Skin of body (tissue), 3 donors: ENCODE measurements at places on chromosomes 11 and 22.
A peak's percentile ranks its signal among the peaks of the same experiment; 100 is the strongest.

DNA sequence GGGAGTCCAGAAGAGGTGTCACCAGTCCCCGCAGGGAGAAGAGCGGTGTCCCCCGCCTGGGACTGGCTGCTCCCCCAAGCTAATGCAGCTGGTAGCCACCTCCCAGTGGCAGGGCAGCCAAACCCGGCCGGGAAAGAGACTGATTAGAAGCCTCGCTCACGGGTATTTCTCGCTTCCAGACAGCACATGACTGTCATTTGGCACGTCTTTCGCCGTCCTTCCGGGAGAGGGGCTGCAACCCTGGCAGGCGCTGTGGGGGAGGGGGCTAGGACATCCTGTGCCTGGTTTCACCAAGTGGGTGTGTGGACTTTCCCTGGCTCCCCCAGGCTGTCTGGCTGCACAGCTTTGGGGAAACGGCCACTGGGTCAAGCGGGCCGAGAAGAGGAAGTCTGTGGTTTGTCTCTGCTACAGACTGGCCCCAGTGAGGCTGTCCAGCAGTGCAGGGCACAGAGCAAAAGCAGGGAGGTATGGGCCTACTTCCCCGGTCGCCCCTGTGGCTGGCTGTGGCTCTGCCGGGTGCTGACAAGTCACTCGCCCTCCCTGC lies 3.8 kb downstream of the CD81 start:
- no peak for DNase-seq

DNA sequence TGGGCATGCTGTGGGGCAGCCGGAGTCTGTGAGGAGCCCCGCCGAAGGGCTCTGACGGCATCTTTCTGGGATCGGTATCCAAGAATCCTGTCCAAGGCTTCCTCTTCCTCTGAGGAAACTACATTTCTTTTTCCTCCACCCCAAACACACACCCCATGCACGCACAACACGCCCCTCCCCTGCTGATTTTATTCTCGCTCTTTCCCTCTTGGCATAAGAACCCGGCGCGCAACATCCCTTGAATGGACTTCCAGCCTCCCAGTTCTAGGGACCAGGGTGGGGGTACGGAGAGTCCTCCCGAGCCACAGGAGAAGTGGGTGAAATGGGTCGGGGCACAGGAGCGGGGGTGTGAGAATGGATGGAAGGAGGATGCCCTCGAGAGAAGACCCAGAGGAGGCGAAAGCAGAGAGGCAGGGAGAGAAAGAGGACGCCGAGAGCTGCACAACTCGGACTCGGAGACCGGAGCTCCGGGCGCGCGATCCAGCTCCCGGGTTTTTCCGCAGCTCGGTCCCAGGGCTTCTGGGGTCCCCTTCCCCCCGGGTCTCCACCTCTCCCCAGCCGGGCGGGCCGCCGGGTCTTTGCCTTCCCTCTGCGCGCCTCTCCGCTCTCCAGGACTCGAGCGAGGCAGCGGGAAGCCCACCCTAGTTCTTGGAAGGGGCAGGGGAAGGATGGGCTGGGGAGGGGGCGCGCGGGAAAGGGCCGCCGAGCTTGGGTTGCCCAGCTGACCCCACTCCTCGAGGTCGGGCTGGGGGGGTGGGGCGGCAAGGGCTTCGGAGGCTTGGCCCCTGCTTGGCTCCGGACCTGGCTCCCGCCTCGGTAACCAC lies 1.5 kb upstream of the LARGE1 start:
- peak; percentile 58 for DNase-seq

GRCh38 chr22:44898236-44898635 lies 111.6 kb downstream of the PHF21B start:
- no peak for DNase-seq

- peak; percentile 19 for DNase-seq
Observed at GRCh38 chr11:103927535-103927934, 108.9 kb upstream of the DDI1 start.

GRCh38 chr11:34620202-34620601 lies 691 bp upstream of the EHF start:
- DNase-seq = no peak

GRCh38 chr11:60860943-60861342 lies 5.2 kb upstream of the PTGDR2 start:
- DNase-seq = peak; percentile 10

GRCh38 chr11:91308069-91308468 lies 916.5 kb upstream of the FAT3 start:
- DNase-seq = no peak

DNA sequence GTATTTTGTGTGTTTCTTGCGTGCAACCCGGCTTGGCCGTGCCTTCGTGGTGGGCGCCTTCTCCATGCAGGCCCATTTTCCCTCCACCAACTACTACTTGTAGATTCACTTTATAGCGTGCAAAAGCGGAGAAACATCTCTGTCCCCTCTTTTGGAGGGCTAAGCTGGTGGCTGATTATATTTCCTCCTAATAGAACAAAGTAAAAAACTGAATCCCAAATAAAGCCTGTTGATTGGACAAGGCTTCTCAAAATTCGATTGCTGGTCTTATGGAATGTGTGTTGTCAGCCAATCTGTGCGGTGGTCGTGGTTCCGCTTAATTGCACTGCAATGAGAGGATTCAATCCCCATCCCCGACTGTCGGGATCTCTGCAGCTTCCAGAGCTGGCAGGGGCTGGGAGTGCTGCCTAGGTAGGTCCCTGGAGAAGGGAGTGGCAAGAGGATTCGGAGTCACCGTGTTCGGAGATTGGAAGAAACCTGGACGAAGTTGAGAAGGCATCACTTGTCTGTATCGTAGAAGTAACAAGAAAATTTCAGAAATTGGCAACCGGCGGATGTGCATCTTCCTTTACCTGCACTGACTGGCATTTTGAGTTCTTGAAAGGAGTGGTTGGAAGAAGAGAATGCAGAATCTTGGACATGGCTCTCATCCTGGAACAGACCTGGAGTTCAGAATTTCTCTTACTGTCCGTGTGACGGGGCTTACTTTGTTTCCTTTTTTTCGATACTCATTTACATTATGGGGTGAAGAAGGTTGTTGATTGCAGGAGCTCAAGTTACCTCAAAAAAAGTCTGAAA lies 1.1 kb downstream of the HMGXB4 start:
- peak; percentile 44 for DNase-seq

- DNase-seq = no peak
Observed at GRCh38 chr11:29448246-29448877, 568.5 kb downstream of the KCNA4 start.

GRCh38 chr22:50713008-50713385 lies 25.0 kb upstream of the ACR start:
- DNase-seq = no peak

- no peak for DNase-seq
Observed at GRCh38 chr11:83042964-83043711, 28.6 kb downstream of the RAB30 start.

- no peak for DNase-seq
Observed at GRCh38 chr22:37940698-37941376, 12.6 kb downstream of the C22orf23 start.

- DNase-seq = no peak
Observed at GRCh38 chr11:125679397-125679796, 1.2 kb downstream of the ACRV1 start.

- DNase-seq = peak; percentile 29
Observed at GRCh38 chr11:115199481-115200069, 304.6 kb downstream of the CADM1 start.

DNA sequence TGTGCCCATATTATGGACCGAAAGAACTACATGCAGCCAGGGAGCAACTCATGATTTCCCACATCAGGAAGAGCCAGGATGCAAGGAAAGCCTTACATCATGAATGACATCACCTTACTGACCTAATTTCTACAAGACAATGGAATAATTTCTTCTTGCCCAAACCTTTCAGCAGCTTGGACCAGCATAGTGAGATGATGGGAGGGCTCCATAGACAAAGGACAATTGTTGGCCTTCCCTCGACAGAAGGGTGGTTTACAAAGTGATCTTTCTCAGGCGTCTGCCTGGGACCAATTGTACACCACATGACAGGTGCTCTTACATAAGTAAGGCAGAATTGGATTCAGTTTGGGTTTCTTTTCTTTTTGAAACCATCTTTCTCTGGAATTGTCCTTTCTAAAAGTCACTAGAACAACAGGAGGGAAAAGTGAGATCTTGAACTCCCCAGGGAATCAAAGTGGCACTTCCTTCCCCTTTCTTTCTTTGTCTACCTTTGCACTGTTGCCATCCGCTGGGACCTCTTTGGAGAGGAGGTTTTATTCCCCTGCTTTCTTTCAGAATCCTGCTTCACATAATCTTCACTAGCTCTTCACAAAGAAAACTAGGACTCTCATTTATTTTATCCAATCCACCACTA lies 51.7 kb upstream of the PAK1 start:
- no peak for DNase-seq

GRCh38 chr11:86261328-86261727 lies 16.8 kb downstream of the EED start:
- no peak for DNase-seq

DNA sequence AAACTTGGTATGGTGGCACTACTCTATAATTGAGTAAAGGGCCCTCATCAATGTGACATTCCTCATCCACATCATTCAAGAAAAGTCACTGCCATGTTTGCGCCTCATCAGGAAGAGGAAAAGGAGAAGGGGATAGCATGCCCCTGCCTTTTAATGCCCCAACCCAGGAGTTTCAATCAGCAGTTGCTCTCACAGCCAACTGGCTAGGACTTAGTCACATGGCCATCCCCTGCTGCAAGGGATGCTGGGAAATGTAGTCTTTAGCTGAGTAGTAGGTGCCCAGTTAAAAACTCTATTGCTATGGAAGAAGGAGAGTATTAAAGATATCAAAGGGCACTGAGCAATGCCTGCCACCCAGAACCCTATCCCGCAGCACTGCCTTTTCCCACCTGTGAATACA lies 10.9 kb upstream of the CCND1 start:
- no peak for DNase-seq

GRCh38 chr11:35464308-35464707 lies 45.0 kb upstream of the SLC1A2 start:
- no peak for DNase-seq
